ENCODE measurements at places on chromosomes 3 and 15.
A peak's percentile ranks its signal among the peaks of the same experiment; 100 is the strongest.

DNA sequence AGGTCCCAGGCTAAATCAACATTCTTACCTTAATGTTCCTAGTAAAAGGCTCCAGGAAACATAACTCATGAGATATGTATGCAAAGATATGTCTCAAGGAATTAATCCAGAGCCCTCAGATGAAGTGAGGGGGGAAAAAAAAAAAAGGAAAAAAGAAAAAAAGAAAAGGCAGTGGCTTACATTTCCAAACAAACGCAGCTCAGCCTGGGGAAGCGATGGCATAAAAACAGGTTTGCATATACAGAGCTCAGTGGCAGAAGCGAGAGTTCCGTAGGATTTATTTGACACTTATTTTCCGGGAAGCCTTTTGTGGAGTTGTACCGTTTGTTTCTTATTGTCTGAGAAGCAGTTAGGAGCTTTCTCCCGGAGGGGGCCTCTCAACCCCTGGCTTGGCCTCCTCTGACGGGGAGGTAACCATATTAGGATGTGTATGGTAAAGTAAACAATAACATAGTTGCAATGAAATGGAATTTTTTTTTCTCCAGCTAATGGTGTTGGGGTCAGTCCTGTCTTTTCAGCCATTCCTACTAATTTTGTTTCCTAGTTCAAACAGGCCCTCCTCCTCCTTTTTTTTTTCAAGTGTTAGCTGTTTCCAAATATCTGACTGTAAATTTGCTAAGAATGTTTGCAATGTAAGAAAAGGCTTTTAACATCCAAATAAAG, 338.6 kb downstream of the FOXP1 start:
- DNase-seq, result no peak

- DNase-seq, result no peak
Measured at GRCh38 chr3:3998140-3998922, 199.1 kb downstream of the LRRN1 start.

- DNase-seq, result no peak
Measured at GRCh38 chr3:143188881-143189280, 69.3 kb downstream of the CHST2 start.

- no peak for DNase-seq
Measured at GRCh38 chr3:37217098-37217849, 42.9 kb upstream of the LRRFIP2 start.

- DNase-seq, result no peak
Measured at GRCh38 chr3:15065550-15066007, 464 bp upstream of the MRPS25 start.

- DNase-seq, result no peak
Measured at GRCh38 chr3:51434746-51435327, 43.8 kb downstream of the RBM15B start.

DNA sequence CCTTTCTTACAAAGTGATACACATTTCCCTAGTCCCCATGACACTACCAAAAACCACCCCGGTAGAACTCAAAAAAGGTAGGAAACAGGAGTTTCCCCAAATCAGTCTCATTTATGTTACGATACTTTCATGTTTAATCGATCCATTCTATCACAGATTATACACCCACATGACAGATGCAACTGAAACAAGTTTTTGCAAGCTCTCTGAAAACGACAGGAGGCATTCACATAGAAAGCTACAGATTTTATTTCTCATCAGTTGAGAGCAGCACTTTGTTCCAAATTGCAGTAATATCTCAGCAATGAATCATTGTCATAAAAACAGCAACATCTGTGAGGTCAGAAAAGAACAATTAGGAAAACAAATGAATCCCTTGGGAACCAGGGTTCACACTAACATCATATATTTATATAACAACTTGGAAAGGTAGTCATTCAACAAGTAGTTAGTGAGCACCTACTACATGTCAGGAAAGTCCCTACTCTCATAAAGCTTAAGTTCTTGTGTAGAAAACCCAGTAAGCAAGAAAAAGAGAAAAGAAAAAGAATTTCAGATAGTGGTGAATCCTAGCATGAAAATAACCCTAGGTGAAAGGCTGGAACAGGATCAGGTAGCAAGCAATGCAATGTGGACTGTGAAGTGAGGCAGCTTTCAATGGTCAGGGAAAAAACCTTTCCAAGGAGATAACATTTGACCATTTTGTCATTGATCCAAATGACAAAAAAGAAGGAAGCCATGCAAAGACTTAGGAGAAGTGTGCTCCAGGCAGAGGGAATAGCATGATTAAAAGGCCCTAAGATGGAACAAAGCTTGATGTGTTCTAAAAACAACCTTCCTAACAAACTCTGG, 8.3 kb downstream of the PLD1 start:
- DNase-seq, result no peak

GRCh38 chr15:38745626-38746025, 181.0 kb upstream of the RASGRP1 start:
- no peak for DNase-seq

GRCh38 chr15:57720867-57721266, 14.4 kb downstream of the POLR2M start:
- no peak for DNase-seq

- DNase-seq, result no peak
Measured at GRCh38 chr15:86610038-86610437, 530.4 kb downstream of the AGBL1 start.

- DNase-seq, result no peak
Measured at GRCh38 chr3:151058740-151059139, 26.7 kb upstream of the MED12L start.

DNA sequence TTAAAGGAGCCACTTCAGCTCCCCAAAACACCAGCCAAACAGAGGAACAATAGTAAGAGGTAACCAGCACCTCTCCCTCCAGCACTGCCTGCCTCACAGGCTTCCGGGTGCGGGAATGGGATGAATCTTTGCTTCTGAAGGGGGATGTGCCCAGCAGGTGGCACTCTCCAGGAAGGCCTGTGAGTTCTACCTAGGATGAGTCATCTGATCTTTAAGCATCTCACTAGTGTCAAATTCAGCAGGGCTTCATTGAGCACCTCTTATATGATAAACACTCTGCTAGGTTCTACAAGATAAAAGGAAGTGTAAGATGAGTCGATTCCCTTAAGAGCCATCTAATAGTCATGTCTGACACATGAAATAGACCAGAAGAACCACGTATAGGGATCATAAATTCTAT, 237.4 kb upstream of the UMPS start:
- no peak for DNase-seq

GRCh38 chr15:88258093-88258641, 1.6 kb upstream of the NTRK3 start:
- no peak for DNase-seq

GRCh38 chr3:174220775-174221554, 638.2 kb upstream of the NAALADL2 start:
- DNase-seq, result no peak

DNA sequence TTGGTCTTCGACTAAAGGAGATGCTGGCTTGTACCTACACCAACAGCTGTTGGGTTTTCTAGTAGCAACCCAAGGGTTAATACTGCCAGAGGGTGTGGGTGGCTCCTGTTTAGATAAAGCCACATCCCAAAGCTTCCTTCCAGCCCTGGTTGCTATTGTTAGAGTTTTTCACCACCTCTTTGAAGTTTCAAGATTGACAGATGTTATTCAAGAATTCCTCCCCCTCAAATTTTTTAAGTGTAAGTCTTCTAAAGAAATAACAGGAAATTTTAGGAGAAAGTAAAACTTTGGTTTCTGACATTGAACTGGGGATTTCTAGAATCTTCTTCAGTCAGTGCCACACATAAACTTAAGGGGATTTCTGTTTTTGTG, 60.9 kb downstream of the TGFBR2 start:
- DNase-seq, result no peak

DNA sequence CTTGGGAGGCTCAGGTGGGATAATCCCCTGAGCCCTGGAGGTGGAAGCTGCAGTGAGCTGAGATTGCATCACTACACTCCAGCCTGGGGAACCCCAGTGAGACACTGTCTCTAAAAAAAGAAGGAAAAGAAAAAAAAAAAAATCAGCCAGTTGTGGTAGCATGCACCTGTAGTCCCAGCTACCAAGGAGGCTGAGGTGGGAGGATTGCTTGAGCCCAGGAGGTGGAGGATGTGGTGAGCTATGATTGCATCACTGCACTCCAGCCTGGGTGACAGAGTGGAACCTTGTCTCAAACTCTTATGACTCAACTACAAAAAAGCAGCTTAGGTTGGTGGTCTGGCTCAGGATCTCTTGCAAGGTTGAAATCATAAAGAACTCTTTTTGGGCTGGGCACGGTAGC, 19.3 kb upstream of the GPX1 start:
- no peak for DNase-seq

GRCh38 chr3:128182656-128183055, 29.4 kb downstream of the EEFSEC start:
- no peak for DNase-seq

DNA sequence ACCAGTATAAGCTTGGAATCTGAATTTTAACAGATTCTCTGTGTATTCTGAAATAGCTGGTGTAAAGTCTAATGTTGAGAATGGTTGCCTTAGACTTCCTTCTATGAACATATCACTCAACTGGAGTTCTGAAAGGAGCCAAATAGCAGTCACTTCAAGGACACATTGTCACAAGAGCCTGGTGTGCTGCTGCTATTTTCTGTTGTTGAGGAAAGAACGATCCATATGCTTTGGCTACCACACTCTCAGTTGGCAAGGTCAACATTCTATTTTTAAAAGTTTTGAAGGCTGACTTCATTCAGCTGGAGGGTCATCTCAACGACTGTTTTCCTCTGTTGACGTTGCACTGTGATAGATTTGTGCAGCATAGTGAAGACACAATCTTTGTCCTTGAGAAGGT, 248.7 kb downstream of the TUSC7 start:
- DNase-seq, result no peak

- no peak for DNase-seq
Measured at GRCh38 chr15:67902579-67903009, 62.7 kb upstream of the RNU6-1 start.

DNA sequence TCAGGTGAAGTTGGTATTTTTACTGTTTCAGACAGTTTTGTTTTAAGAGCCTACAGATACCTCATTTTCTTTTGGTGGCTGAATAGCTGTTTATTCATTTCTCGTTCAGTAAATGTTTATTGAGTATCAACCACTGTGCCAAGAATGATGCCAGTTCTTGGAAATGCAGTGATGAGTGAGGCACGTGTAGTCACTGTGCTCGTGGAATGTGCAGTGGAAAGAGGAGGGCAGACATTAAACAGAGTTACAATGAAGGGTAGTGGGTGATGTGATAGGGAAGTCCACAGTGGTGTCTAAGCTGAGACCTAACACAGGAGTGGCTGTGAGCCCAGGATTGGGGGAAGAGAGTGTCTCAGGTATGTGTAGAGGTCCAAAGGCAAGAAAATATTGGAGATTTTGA, 73.7 kb downstream of the ARHGEF26 start:
- DNase-seq, result no peak

DNA sequence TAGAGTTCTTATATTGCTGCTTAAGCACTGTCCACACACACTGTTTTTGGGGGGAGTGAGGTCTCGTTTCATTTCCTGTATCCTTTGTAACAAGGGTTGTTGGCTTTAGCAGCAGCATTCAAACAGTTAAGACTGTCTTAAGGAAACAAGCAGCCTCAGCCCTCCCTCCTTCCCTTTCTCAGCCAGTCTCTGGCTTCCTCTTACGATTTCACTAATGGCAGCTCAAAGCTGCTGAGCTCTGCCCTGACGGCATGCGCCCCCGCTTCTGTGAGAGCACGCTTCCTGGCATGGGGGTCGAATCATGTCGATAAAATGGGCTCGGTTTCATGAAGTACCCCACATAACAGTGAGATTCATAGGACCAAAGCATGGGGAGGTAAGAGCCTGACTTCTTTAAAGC, 105.0 kb downstream of the KLHL25 start:
- DNase-seq, result peak; percentile 52

DNA sequence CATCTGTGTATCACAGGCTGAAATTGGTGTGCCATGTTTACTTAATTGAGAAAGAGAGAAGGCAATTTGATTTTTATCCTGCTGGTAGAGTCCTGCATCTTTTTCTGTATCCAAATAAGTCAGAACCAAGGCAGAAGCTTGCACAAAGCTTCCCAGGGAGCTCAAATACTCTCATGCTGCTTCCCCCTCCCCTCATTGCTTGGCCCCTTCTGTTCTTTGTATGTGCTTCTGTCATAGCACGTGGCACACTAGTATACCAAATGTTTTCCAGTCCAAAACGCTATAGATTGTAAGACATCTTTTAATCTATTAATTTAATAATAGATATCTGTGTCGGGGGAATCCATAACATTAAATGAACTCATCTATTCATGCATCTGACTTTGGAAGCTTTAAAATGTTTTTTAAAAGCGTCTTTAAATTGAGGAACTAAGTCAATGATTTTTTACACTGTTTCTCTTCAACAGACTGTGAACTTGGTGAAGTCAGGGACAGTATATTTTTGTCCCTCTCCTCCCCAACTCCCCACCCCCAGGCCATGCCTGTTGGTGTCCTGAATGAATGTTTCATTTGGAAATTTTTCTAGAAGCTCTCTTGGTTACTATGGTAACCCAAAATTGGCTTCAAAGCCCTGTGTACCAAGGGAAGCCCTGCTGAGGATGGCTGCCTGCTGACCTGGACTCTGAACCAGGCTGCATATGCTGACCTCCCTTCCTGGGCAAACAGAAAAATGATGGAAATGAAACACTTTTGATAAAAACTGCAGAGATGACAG, 26.2 kb upstream of the SLC35G2 start:
- no peak for DNase-seq
